ENCODE measurements at places on chromosomes 2 and 18.

- DNase-seq = no peak
Observed at GRCh38 chr2:182043861-182044260, 58.2 kb downstream of the PPP1R1C start.

DNA sequence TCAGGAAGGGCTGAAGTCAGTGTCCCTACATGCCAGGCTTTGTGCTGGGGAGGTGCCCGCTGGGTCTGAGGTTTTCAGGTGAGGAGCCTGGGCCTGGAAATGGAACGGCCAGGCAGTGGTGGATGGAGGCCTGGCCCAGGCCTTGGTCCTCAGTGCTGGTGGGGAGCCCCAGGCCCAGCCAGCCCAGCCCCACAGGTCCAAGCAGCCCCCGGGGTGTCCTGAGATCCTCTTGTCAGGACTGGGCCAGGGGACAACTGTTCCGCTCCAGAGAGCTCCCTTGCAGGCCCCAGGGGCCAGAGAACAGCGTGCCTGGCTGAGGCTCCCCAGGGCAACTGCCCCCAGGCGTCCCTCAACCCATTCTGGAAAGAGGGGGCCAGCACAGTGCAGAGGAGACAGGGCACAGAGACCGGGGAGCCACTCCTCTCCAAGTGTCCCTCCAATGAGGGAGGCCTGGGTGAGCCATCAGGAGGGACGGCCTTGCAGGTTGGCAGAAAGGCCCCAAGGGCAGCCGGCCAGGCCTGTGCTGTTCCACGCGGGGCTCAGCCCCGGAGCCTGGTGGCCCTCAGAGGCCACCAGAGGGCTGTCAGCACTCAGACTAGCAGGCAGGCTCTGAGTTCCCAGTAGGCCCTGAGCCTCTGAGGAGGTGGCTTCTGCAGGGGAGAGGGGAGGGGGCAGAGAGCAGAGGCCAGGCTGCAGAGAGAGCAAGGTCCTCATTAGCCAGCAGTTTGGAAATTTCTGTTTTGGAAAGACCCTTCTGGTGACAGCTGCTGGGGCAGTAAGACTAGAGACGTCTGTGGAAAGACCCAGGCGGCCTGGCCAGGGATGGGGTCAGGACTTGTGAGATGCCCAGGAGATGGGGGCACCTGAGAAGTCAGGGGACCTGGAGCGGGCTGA is 29.4 kb upstream of the SNED1 start:
- no peak for DNase-seq

DNA sequence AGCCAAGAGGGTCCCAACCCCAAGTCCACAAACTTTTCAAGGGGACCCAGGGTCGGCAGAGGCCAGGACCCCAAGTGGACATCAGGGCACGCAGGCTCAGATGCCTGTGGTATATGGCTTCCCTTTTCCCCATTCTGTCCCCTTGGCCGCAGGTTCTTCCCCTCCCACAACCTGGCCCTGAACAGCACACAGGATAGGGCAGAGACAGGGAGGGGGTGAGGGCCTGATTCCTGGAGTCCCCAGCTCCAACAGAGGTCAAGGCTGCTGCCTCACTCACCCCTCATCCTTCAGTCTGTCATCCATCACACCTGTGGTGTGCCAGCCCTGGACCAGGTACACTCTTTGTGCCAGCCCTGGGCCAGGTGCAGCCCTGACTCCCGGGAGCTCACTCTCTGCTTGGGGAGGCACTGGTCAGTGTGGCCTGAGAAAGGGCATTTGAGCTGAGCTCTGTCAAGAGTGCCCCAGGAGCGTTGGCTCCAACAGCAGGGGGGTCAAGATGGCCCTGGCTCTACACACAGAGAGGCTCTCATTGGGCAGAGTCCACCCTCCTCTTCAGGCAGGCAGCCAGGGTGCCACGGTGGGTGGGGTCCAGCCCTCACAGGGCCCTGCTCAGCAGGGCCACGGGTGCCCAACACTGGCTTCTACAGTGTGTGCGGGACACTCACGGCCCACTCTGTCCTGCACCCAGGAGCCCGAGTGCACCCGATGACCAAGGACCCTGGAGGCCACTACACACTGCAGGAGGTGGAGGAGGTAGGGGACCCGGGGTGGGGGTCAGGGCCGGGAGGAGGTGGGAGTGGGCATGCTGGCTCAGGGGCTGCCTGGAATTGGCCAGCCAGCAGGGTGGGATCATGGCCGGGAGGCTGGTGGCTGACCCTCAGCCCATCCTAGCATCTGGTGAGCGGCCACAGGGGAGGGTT is 1.6 kb downstream of the AGXT start:
- DNase-seq = no peak

GRCh38 chr2:201953880-201954279 is 79.8 kb upstream of the FZD7 start:
- DNase-seq = no peak

DNA sequence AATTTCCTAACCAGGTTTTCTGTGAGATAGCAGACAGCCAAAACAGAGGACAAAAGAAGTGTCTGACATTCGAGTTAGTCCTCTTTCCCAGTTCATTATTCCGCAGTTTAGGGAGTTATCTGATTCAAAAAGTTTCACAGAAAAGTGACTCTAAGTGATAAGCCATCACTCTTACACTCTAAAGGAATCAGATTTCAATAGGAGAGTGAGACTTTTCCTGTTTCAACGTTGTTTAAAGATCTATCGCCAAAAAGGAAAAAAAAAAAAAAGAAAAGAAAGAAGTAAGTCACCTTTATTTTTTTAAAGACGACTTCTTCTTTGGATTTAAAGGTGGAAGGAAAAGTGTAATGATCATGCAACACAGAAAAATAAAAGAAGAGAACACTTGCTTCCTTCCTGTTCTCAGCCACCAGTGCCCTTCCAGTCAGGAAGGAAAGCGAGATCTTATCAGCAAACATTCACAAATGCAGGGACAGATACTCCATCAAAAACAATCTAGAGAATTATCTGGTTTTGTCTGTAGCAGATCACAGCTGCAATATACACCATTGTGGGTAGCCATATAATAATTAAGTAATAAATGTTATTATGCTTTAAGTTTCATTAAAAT is 49.8 kb downstream of the TFPI start:
- DNase-seq = no peak

GRCh38 chr2:37348155-37348554 is 3.7 kb downstream of the QPCT start:
- no peak for DNase-seq

- peak; percentile 53 for DNase-seq
Observed at GRCh38 chr2:20015482-20016083, 3.1 kb upstream of the MATN3 start.

DNA sequence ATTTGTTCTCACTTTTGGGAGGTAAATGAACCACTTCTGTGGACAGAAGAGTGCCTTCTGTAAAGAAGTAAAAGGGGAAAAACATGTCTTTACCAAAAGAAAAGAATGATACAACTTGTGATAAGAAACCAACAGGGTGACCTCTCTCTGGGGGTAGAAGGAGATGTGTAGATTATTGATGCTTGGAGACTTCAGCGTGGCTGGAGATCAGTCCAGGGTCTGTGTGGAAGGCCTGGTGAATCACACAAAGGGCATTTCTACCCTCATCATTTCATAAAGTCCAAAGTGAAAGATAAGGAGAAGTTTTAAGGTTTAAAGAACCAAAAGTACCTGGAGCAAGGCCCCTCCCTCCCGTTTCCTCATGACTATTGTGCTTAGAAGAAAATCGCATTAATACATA is 142.5 kb downstream of the NCK2 start:
- DNase-seq = no peak

All from muscle of arm (tissue), 14 donors.